ENCODE measurements at places on chromosomes 7 and 10.

DNA sequence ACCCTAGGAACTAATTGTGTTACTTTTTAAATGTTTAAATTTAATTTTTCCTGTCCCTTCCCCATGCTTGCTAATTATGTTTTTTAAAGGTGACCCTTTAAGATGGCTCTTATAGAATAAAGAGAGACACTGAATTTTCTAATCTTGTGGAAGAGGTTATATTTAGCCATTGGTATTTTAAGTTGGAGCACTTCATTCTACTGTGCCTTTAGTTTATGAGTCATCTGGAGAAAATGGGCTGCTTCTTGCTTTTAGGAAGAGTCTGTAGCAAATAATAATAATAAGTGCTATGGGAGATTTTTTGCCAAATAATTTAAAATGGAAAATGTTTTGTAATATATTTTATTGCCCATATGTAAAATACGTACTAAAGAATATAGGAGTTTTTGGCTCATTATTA lies 139.7 kb downstream of the ADK start:
- no peak for DNase-seq

- no peak for DNase-seq
Observed at GRCh38 chr10:51759896-51760534, 60.6 kb upstream of the CSTF2T start.

DNA sequence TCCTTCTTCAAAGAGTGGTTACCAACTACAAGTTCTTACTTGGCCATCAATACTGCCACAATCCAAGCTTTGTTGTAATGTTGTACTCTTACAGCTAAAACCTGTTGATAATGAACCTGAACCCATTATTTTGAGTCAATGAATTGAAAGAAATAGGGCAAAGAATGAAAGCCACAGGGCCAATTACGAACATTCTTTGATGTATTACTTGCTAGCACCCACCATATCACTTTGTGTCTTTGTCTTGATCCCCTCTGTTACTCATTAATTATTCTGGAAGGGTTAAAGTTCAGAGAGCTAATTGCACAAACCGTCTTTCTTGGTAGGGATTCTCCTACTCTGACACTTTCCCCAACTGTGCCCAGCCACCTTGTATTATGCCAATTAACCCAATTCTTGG lies 53.2 kb upstream of the TFEC start:
- no peak for DNase-seq

DNA sequence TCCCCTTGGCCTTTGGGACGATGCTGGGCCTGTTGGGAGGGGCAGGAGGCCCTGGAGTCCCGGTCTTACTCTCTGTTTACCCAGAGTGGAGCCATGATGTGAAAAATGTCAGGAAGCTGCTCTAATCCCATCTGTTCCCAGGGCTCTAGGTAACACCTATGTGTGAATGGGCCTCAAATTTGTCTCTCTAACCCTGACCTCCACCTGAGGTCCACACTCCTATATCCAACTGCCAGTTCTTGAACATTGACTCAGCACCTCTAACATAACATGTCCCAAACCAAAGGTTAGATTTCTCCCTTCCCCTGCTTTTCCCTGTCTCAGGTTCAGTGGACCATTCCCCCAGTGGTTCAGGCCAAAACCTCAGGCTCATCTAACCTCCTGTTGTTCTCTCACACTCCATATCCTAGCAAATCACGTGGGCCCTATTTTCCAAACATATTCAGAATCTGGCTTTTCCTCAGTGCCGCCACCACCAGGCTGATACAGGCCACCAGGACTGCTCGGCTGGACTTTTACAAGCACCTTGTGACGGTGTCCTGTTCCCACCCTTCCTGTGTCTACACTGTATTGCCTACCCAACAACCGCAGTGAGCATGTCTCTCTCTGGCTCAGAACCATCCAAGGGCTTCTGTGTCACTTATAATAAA lies 130.6 kb downstream of the ATXN7L1 start:
- no peak for DNase-seq

- no peak for DNase-seq
Observed at GRCh38 chr7:94612253-94612652, 43.7 kb downstream of the SGCE start.

DNA sequence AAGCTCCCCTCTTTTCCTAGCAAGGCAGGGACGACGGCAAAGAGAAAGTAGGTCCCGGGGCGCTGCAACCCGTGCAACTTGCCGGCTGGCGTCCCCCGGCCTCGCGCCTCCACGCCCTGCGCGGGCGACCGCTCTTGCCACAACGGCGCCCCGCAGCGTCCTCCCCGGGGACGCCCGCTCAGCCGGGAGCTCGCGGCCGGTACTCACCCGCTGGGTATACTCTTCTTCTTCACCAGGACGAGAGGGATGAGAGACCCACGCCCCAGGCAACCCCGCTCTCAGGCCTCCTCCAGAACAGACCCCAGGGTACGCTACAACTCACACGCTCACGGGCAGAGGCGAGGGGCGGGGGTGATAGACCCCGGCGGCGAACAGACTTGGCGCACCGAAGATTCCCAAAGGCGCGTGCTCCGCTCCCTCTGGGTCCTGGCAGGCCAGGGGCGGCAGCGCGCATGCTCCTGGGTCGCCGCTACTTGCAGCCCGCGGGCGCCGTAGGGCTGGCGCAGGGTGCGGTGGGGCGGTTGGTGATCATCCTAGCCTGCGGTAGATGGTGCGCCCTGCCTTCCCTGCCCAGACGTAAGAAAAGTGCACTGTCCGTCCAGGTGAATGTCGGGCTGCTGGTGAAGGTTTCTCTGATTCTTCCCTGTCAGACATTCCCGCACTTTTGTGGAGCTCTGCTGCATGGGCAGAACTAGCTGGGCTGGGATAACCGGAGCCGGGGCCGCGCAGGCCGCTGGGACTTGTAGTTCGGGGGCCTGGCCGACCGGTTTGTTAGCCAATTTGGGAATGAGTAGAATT lies at the start of gene CC2D2B:
TSS of gene CC2D2B (plus strand) at position 520 of the 798 bp plus-strand sequence. CDS start 3,349 bp downstream, outside the sequence.
- peak; percentile 58 for DNase-seq

GRCh38 chr7:114939484-114940097 lies 17.7 kb downstream of the MDFIC start:
- peak; percentile 48 for DNase-seq

DNA sequence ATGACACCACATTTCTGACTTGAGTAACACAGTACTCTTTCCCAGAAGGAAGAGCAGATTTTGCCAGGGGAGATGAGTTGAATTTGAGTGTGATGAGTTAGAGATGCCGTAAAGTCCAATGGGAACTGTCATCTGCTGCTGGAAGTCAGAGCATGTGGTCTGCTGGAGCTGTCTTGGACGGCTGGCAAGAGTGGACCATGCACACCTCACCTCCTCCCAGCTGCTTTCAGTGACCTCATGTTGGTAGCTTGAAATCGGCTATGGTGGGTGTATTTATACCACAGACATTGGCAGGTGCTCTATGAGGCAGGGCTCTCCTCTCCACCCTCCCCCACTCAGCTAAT lies 82.3 kb downstream of the COL13A1 start:
- DNase-seq: no peak

- no peak for DNase-seq
Observed at GRCh38 chr10:91287276-91287675, 66.8 kb downstream of the PCGF5 start.

DNA sequence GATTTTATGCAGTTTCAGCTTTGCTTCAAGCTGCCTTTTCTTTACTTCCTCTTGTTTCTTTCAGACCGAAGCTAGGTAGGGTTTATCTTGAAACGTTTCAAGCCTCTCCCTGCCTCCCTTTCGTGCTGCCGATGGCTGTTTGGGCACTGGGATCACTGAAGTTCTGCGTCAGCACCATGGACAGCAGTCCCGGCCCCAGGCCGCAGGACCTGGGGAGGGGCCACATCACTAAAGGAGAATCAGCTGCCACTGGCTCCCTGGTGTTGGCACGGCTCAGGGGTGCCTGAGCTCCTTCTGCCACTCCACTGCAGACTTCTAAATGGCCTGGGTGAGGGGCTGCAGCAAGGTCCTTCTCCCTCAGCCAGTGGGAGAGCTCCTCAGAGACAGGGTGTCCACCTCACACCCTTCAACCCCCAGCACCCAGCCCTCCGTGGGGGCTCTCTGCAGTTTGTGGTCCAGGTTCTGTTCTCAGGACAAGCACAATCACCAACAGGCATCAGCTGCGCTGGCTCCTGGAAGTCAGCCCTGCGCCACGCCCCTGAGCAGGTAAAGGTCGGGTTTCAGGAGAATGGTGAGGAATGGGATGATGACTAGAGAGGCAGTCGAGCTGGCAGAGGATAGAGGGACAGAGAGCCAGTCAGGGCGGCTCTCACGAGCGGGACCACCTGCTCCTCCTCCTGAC lies 387.2 kb downstream of the TCERG1L start:
- DNase-seq: no peak

- DNase-seq: peak; percentile 64
Observed at GRCh38 chr7:77651575-77652162, 44.6 kb upstream of the RSBN1L start.

DNA sequence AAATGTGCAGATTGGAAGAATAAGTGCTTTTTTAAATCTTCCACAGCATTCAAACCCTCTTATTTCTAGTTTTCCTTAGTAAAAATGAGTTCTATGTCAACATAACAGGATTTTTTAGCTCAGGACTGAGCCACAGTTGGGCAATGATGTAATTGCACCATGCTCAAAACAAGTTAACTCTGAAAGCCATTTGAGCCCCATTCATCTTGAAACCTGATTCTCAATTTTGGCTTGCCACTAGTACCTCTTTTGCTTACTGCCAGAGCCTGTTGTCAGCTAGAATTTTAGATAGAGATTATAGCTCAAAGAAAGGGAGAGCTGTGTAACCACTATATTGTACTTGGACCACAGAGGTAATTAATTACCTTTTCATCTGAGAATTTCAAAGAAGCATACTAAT lies 1028.5 kb upstream of the PHF14 start:
- DNase-seq: no peak

GRCh38 chr7:135333200-135333599 lies 99.6 kb downstream of the STRA8 start:
- DNase-seq: no peak

DNA sequence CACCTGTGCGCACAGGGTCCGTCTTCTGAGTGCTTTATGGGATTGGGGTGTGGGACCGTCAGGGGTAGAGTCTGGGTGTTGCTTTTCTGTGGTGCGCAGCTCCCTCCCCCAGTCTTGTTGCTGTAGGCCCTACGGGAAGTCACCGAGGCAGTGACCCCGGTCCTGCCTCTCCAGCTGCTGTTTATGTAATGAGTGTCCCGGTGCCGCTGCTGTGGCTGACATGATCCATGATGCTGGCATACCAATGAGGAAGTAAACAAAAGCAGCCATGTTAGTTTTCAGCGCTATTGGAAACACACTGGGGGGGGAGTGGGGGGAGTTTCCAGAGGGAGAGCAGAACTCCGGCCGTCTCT lies 1.1 kb downstream of the TRIM8 start:
- peak; percentile 70 for DNase-seq

DNA sequence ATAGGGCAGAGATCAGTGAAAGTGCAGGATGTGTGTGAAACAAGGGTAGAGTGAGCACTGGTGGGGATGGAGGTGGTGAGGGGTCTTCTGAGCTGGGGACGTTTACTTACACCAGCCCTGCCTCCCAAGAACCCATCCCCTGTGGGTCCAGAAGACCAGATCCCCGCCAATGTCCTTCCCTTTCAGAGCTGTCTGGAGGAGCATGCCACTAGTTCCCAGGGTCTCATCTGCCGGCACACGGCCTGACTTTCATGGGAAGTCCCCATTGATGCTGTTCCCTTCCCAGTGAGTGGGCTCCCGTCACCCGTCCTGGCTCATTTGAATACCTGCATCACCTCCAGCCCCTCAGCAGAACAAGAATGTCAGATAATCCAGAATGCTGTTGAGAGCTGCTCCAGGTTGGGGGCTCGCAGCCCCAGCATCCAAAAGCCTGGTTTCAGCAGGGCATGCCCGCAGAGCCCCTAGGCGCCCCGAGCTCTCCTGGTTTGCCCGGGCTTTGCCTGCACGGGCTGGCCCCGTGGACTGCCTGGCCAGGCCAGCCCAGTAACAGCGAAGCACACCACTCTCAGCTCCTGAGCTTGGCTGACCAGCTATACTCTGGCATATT lies 246.7 kb downstream of the MGMT start:
- no peak for DNase-seq

GRCh38 chr7:101235050-101235449 lies 2.6 kb downstream of the CLDN15 start:
- no peak for DNase-seq

DNA sequence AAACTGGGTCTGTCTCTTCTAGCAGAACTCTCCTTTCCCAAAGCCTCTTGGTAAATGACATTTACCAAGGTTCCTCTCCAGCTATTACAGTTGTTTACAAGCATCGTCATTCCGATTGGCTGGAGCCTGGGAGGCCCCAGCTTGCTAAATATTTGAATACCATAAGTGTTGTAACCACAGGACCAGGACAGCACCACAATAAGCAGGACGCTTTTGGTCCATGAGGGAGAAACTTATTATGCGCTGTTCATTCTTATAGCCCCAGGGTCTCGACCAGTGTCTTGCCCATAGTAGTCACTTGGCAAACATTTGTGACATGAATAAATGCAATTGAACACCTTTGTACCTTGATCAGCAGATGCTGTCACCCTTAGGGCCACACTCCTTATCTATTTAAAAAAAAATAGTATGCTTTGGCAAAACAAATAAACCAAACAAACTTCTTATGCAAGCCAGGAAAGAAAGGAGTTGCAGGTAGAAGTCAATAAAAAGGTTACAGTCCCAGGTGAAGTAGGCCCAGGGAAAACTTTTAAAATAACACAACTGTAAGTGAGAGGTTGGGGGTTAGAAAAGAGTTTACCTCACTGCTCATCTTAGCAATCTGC lies 32.8 kb downstream of the NRAP start:
- no peak for DNase-seq

DNA sequence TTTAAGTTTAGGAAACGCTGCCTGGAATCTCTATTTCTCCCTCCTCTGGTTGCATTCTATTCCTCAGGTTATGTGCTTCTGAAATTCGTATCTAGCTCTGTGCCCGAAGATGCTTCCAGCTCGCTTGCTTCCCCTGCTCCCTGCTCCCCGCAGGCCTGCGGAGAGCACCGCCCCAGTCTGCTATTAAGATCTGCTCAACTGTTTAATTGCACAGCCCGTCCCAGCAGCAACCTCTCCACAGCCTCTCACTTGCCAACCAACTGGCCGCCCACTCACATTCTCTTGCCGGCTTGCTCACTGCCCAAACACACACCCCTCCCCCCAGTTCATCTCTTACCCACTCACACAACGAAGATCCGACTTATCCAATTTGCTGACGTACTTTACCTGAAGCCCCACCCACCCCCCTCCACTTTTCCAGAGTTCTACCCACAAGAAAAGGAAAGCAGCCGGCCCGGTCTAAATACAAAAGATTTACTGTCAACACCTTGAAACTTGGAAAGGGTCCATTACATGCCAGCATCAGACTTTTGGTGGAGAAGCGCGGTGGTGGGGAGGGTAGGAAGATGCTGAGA lies 167.3 kb upstream of the KLF14 start:
- no peak for DNase-seq

DNA sequence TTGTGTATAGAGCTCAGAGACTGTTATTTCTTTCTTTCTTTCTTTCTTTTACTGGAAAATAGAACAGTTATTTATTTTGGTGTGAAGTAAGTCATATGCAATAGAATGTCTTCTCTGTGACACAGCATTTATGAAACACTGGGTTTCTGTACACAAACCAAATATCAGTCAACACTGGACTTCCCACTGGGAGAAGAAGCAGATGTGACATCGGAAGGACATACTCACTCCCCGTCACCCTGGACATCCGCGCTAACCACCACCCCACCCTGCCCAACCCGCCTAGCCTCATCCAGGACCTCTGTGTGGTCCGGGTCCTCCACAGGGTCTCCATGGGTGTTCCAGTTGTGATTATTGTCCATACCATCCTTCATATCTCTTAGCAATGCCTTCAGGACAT lies 22.0 kb downstream of the SUN3 start:
- DNase-seq: no peak

GRCh38 chr10:98568551-98568950 lies 121.8 kb upstream of the HPS1 start:
- DNase-seq: no peak

GRCh38 chr7:51292596-51292995 lies 24.0 kb downstream of the COBL start:
- DNase-seq: no peak

- no peak for DNase-seq
Observed at GRCh38 chr7:6590645-6591110, 857 bp downstream of the INTS15 start.

Data from CD4-positive, alpha-beta T cell treated with Interleukin-17A for 1 hour (primary cell).